ENCODE measurements at places on chromosomes 5 and 9. TPM values are rescaled to one million over a fixed set of nuclear protein-coding genes. Genes with fewer than 3 reads are reported as not detected.

GRCh38 chr5:60077292-60077691 lies 183.8 kb upstream of the PDE4D start:
- no peak overlapping the region for H3K4me3 ChIP-seq
- H3K27me3 ChIP-seq, result no peaks in the 10 kb centered on the region
- no peaks in the 10 kb centered on the region for H3K36me3 ChIP-seq
- no peak for DNase-seq

- H3K27me3 ChIP-seq, result no peaks in the 10 kb centered on the region
- H3K36me3 ChIP-seq, result peaks cover 19% of the 10 kb centered on the region
- no peak overlapping the region for H3K27ac ChIP-seq
- no peak for DNase-seq
Measured at GRCh38 chr5:66170195-66170919, 26.3 kb downstream of the SREK1 start.

DNA sequence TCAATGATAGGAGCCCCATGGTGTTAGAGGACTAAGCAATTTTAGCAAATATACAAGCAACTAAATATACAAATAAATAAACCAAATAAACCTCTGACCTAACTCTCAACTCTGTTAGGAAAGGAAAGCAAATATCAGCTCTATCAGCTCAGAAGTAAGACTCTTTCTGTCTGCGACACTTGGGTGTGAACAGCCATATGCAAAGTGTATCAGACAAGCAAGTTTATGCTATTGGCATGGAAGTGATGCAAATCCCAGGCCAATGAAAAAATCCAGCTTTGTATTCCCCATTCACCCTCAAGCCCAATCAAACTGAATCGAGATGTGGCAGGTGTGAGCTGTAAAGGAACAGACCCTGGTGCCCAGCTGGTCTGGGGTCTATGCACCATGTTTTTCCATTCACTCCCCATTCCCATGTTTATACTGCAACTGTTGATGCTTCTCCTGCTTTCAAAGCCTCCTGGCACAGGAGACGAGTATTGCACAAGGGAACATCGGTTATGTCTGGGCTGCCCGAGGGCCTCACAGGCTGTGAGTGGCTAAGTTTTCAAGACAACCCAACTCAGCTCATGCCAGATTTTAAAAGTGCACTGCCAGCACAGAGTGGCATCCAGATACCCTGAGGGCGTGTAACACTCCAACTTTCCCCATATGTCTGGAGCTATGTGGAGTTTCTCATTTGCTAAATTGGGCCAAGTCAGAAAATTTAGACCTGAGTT lies 73.1 kb downstream of the FEM1C start:
- no peak overlapping the region for H3K27ac ChIP-seq
- no peak overlapping the region for H3K4me3 ChIP-seq
- peaks cover 5% of the 10 kb centered on the region for H3K4me1 ChIP-seq
- no peaks in the 10 kb centered on the region for H3K27me3 ChIP-seq
- H3K36me3 ChIP-seq, result no peaks in the 10 kb centered on the region
- DNase-seq, result no peak

DNA sequence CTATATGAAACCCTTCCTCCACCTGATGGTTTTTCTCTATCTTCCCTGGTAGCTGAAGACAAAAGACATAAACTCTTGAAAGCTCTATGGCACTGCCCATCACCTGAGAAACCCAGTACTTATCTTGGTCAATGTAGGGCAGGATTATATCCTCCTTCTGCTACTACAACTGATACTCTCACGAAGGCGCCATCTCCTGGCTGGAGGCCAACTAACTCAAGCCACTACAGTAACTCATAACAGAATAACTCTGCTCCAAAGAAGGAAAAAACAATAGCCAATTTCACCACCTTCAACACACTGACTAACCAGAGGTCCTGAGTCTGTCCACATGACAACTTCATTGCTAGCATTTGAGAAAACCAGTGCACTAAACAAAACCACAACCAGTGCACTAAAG lies 409.2 kb downstream of the CETN3 start:
- no peak overlapping the region for H3K4me3 ChIP-seq
- DNase-seq, result no peak
- H3K27ac ChIP-seq, result no peak overlapping the region
- H3K27me3 ChIP-seq, result no peaks in the 10 kb centered on the region
- H3K4me1 ChIP-seq, result peaks cover 2% of the 10 kb centered on the region

The TMEM232 gene
- 1.8 TPM for total RNA-seq

GRCh38 chr5:4855036-4855435 lies 285.1 kb upstream of the ADAMTS16 start:
- H3K27me3 ChIP-seq, result no peaks in the 10 kb centered on the region
- 0 out of 2 replicates have a peak, but pooled peaks cover 7% of the 10 kb centered on the region for H3K4me1 ChIP-seq
- no peaks in the 10 kb centered on the region for H3K36me3 ChIP-seq
- no peak overlapping the region for H3K27ac ChIP-seq
- DNase-seq, result no peak

DNA sequence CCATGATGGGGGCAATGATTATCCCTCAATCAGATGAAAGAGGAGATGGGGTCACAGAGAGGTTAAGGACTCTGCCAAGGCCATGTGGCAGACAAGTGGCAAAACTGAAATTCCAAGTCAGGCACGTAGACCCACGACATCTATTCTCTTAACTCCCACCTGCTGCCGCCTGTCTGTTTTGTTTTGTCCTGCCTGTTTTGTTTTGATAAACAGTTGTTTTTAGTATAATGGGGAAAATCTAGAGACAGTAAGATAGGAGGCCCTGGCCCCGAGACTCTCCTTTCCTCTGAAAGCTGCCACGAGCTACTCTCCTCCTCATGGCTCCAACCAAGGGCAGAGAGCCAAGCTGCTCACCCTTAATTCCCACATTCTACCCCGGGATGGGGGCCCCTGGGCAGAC lies 4.9 kb downstream of the FSTL4 start:
- H3K27ac ChIP-seq, result no peak overlapping the region
- H3K27me3 ChIP-seq, result peaks cover 11% of the 10 kb centered on the region
- no peak for DNase-seq
- no peak overlapping the region for H3K4me3 ChIP-seq
- peaks cover 4% of the 10 kb centered on the region for H3K4me1 ChIP-seq
- no peaks in the 10 kb centered on the region for H3K36me3 ChIP-seq

- H3K4me1 ChIP-seq, result no peaks in the 10 kb centered on the region
- H3K4me3 ChIP-seq, result no peak overlapping the region
- peaks cover 2% of the 10 kb centered on the region for H3K36me3 ChIP-seq
- no peak for DNase-seq
Measured at GRCh38 chr5:89005990-89006389, 123.0 kb upstream of the MEF2C start.

DNA sequence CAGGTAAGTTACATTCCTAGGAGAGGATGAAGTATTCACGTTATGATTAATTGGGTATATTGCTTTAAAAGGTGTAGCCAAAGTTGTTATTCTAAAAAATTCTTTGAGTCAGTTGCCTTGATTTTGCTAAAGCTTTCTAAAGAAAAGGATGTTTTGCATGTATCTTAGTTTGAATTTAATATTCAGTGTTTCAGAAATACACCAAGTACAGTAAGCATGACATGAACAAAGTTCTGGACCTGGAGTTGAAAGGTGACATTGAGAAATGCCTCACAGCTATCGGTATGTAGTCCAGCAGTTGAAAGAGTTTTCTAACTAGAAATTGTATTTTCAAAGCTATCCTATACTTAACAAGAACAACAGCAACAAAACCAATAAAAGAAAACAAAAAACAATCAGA lies 14.2 kb downstream of the ANXA1 start:
- no peaks in the 10 kb centered on the region for H3K27me3 ChIP-seq
- H3K27ac ChIP-seq, result no peak overlapping the region
- DNase-seq, result no peak
- H3K4me1 ChIP-seq, result peaks cover 2% of the 10 kb centered on the region

- H3K27me3 ChIP-seq, result no peaks in the 10 kb centered on the region
- no peaks in the 10 kb centered on the region for H3K4me1 ChIP-seq
- peaks cover 4% of the 10 kb centered on the region for H3K36me3 ChIP-seq
- DNase-seq, result peak; percentile 79
- no peak overlapping the region for H3K27ac ChIP-seq
- no peak overlapping the region for H3K4me3 ChIP-seq
Measured at GRCh38 chr5:173331956-173332479, 3.8 kb upstream of the STC2 start.

The C5 gene
- 0.20 TPM for total RNA-seq

DNA sequence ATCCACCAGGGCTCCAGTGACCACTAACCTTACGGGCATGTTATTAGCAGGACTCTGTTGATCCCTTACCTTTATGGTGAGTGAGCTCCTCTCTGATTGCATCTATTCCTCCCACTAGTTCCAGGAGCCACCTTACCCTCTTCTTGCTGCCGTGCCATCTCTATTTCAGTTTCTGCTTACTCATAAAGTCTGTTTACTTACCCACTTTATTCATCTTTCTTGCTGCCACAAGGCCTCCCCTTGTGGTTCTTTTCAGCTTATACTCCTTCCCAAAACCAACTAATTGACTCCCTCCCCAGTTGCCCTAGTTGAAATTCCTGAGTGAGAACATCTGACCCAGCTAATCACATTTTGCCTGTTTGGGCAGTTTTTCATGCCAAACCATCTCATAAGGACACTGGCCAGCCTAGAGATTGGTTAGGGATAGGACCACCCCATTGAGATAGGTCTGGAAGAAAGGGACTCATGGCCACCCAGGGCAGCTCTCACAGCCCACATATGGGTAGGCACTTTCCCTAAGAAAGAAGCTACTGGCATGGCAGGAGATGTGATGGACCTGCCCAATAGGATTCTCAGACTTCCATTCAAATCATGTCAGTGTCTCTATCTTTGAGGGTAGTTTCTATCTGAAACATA lies 412.7 kb downstream of the EFNA5 start:
- no peak overlapping the region for H3K4me3 ChIP-seq
- DNase-seq, result no peak
- no peaks in the 10 kb centered on the region for H3K27me3 ChIP-seq
- no peaks in the 10 kb centered on the region for H3K4me1 ChIP-seq
- H3K36me3 ChIP-seq, result peaks cover 3% of the 10 kb centered on the region

The PIP5K1B gene
- 1.7 TPM for total RNA-seq

The TXNDC8 gene
- total RNA-seq, result not detected

The TIMD4 gene
- total RNA-seq, result not detected

DNA sequence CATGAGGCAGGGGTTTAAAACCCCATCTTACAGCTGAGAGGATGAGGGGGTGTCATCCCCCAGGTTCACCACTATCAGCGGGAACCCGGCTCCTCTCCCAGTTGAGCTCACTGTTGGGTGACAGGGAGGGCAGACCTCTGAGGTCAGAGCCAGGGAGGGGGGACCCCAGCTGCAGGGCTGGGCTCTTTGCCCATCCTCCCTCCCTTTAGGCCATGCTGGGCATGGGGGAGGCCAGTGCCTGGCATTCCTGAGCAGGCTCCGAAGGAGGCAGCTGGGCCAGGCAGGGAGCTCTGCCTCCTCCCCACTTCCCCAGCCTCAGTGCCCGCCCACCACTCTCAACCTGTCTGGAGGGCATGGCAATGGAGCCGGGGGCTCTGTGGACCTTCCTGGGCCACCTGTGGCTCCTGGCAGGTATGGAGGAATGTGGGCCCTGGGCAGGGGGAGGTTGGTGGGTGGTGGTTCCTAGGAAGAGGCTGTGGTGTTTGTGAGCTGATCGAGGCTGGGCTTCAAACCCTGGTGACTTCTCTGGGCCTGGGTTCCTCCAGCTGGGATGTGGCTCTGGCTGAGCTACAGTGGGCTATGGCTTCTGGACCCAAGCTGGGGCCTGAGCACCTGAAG lies 12.6 kb downstream of the CRB2 start:
- peaks cover 26% of the 10 kb centered on the region for H3K36me3 ChIP-seq
- no peak for DNase-seq
- no peaks in the 10 kb centered on the region for H3K4me1 ChIP-seq
- no peak overlapping the region for H3K27ac ChIP-seq

The LCN10 gene
- 0.75 TPM for total RNA-seq

DNA sequence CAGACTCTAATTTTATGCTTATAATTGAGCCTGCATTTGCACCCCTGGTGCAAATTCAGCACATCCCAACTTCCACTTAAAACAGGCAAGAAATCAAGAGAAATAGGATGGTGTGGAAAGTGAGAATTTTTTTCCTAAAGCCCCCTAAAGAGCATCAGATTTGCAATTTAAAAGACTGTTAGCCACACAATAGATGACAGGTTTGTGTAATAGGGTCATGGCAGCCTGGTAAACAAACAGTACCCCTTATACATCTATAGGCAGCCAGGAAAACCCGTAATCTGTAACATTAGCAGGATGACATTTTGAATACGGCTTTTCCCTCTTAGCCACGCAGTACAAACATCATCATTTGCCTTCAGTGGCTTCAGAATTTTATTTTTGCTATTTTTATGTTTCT lies 17.2 kb downstream of the EBF1 start:
- H3K4me1 ChIP-seq, result no peaks in the 10 kb centered on the region
- DNase-seq, result no peak
- no peaks in the 10 kb centered on the region for H3K27me3 ChIP-seq
- H3K36me3 ChIP-seq, result no peaks in the 10 kb centered on the region
- no peak overlapping the region for H3K27ac ChIP-seq

- 0 out of 3 replicates have a peak overlapping the region, but pooled peaks have one; percentile 8 for H3K4me3 ChIP-seq
- H3K4me1 ChIP-seq, result no peaks in the 10 kb centered on the region
- DNase-seq, result no peak
- H3K27me3 ChIP-seq, result no peaks in the 10 kb centered on the region
- H3K36me3 ChIP-seq, result no peaks in the 10 kb centered on the region
Measured at GRCh38 chr5:176844706-176845391, 34.5 kb downstream of the UNC5A start.

DNA sequence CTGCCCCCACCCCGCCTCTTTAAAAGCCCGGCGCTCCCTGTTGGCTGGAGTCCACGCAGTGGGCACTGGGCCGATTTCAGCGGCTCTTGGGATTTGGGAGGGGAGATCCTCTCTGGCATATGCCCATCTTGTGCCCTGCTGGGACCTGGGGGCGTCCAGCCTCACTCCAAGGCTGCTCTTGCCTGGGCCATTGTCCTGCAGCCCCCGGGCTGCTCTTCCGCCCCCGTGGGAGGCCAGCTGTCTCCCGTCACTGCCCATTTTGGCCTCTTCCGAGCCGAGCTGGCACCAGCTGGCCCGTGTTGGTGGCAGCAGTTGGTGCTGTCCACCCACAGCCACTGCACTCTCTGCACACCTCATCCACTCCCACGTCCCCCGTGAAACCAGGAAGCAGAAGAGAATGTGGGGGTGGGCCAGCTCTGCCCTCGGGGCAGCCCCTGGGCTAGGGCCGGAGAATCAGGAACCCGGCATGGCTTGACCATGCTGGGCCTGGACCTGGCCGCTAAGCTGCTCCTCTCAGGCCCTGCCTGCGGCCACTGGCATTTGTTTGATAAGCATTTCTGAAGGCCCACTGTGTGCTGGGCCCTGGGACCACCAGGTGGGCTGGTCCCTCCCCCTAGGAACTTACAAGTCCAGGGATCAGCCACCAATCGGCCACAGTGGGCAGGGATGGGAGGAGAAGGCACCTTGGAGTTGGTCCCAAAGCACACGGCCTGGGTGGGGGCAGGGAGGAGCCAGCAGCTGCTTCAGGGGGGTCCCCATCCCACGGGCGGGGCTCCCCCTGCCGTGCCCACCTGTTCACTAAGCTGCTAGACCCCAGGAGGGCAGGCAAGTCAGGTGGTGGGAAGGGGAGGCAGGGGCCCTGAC lies 2.2 kb downstream of the C8G start:
- no peaks in the 10 kb centered on the region for H3K4me1 ChIP-seq
- H3K4me3 ChIP-seq, result no peak overlapping the region
- no peak for DNase-seq
- H3K36me3 ChIP-seq, result peaks cover 6% of the 10 kb centered on the region
- no peak overlapping the region for H3K27ac ChIP-seq

Data from H9 (cell line).